ENCODE measurements at places on chromosomes 2 and 18.

DNA sequence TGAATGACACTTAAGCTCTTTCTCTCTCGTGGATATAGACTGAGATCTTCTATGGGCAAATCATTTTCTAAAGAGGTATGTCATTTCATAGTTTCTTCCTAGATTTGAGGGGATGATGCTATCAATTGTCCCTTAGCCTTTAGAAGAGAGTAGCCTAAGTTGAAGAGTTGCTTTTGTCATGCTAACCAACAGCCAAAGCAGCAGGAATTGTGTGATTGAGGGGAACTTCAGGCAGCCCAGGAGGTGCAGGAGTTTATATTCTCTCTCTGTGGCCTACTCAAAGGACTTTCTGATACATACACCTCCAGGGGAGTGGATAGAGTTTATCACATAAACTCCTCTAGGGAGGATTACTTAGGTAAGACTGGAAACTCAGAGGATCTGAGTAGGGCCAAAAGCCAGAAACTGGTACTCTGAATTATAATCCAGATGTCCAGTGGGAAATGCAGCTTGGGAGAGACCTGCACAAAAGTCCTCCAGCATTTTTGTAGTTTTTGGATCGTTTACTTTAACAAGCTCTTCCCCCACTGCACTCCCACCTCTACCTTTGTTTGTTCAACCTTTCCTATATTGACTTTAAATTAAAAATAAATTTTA, 150.7 kb upstream of the CCDC68 start:
- DNase-seq, result no peak

DNA sequence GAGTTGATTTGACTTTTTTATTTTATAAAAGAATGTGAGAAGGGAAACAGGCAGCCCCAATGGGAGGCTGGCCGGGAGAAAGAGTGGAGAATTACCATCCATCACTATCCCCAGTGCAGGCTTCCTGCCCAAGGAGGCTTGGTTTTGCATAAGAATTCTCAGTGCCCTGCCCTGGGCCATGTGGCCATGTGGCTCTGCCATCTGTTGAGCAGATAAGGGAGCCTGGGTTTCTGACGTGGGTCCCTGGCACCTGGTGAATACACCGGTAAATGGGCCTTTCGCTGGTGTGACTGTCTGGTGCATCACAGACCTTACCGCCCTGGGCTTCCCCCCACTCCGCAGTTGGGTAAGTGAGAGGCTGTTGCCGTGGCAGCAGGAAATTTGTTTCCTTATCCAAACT, 54.5 kb upstream of the TMEM163 start:
- no peak for DNase-seq

- DNase-seq, result no peak
Measured at GRCh38 chr2:168293766-168294165, 46.4 kb upstream of the STK39 start.

DNA sequence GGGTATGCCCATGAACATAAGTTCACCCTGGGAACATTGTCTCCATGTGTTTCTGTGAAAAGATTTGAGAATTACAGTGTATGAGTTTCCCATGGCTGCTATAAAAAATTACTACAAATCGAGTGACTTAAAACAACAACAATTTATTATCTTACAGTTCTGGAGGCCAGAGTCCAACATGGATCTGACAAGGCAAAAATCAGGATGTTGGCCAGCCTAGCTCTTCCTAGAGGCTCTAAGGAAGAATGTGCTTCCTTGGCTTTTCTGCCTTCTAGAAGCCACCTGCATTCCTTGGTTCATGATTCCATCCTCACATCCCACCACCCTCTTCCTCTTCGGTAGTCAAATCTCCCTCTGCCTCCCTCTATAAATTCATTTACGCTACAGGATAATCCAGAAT, 38.6 kb downstream of the FAM124B start:
- no peak for DNase-seq

GRCh38 chr2:181300600-181301291, 156.4 kb upstream of the ITGA4 start:
- no peak for DNase-seq

DNA sequence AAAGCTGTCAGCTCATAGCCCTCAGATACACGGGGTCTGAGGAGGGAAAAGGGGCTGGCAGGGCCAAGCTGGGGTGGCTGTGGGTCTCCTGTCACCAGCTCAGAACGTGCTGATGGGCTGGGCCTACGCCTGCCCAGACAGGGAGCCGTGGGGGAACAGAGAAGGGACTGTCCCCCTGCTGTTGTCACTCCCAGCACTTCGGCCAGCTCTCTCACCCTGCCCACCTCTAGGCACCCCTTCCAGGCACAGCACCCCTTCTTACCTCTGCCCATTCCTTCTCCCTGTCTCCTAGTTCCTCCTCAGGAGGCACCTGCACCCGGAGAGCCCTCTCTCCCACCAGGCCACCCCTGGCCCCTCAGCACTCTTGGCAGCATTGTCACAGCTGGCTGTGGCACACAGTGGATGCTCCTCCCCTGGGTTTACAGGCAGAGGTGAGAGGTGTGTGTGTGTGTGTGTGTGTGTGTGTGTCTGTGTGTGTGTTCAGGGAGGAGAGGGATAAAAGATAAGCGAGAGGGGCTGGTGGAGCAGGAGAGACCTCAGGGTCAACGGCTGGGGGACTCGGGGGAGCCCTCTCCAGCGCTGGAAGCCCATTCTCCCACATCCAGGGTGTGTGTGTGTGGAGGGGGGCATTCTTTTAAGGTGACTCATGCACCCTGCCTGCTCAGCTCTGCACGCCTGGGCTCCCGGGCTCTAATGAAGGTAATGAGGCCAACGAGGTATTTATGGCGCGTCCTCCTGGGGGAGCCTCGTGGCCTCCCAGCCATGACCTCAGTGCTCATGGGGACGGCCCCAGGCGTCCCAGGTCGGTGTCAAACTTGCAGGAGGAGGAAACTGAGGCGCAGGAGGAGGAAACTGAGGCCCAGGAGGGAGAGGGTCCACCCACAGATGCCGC, 66.1 kb upstream of the SMAD7 start:
- no peak for DNase-seq

- DNase-seq, result no peak
Measured at GRCh38 chr2:62343636-62344337, 147.9 kb downstream of the B3GNT2 start.

- DNase-seq, result no peak
Measured at GRCh38 chr2:94997981-94998930, 27.3 kb upstream of the MAL start.

GRCh38 chr2:69452687-69453086, 15.5 kb upstream of the NFU1 start:
- DNase-seq, result no peak

DNA sequence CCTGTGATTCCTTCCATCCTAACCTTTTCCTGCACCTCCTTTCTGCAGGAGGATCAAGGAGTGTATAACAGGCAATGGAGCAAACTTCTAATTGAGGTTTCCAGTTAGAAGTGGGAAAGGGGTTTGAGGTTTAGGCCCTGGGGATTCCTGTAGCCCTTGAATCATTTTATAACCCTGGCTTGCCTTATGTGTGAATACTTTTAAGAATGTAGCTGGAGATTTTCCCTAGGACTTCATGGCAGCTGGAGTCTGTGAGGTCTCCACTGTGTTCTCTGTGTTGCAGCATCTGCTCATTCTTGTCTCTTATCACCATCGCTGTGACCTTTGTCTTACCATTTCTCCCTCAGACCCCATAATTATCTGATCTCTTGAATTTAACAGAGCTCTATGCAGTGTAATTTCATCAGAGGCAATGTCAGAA, 370.2 kb upstream of the SLC14A2 start:
- no peak for DNase-seq

DNA sequence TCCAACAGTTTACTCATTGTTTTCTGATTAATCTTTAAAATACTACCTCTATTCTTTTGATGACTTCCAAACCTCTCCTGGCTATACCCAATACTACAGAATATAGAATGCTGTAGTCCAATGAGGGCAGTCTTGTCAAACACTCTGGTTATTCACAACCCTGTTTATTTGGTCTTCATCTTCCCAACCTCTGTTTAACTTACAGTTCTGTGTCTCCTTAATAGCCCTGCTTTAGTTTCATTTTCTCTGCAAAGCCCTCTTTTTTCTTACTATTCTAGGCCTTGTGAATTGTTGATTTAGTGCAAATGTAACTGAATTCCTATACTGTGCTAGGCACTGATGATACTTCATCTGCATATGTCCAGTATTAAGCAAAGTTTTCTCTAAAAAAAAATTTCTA, 40.0 kb downstream of the ACVR2A start:
- no peak for DNase-seq

DNA sequence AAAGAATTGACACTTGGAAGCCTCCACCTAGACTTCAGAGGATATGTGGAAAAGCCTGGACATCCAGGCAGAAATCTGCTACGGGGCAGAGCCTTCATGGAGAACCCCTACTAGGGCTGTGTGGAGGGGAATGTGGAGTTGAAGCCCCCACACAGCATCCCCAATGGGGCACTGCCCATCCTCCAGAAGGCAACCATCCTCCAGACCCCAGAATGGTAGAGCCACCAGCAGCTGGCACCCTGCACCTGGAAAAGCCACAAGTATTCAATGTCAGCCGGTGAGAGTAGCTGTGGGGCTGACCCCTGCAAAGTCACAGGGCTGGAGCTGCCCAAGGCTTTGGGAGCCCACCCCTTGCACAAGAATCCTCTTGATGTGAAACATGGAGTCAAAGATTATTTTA, 53.6 kb upstream of the SNTG2 start:
- DNase-seq, result no peak

- DNase-seq, result no peak
Measured at GRCh38 chr2:11405599-11406266, 60.2 kb downstream of the E2F6 start.

GRCh38 chr18:48481092-48481491, 57.7 kb upstream of the CTIF start:
- no peak for DNase-seq

DNA sequence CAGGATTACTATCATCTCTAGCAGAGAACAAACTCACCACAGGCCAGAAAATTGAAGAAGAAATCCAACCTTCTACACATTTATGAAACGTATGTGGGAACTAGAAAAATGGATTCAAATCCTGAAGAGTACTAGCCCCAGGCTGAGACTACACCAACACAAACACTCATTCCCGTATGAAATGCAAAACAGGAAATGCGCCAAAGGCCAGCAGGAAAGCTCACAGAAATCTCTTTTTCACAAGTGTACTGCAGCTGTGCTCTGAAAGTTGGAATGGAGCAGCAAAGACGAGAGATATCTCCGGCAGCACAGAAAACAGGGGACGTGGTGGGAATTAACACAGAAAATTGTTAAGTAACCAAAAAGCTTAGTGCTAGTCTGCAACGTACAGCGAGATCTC, 913.5 kb downstream of the TDRD15 start:
- no peak for DNase-seq

GRCh38 chr2:102166189-102166845, 20.5 kb upstream of the IL1RL2 start:
- no peak for DNase-seq

DNA sequence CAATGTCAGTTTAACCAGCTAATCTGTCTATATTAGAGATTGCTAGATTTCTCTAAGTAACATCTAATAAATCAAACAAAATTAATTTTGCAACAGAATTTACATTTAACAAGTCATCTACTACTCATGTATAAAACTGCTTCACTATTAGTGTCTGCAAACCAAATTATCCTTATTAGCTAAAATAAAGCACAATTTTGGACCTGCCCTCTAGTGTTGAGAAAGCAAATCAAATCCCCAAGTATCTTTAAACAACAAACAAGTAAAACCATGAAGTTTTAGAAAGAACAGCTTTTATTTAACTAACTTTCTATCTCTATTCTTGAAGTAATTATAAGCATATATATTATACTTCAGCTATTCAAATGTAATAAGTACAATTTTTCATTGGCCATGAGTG, 113.1 kb upstream of the SP3 start:
- no peak for DNase-seq

DNA sequence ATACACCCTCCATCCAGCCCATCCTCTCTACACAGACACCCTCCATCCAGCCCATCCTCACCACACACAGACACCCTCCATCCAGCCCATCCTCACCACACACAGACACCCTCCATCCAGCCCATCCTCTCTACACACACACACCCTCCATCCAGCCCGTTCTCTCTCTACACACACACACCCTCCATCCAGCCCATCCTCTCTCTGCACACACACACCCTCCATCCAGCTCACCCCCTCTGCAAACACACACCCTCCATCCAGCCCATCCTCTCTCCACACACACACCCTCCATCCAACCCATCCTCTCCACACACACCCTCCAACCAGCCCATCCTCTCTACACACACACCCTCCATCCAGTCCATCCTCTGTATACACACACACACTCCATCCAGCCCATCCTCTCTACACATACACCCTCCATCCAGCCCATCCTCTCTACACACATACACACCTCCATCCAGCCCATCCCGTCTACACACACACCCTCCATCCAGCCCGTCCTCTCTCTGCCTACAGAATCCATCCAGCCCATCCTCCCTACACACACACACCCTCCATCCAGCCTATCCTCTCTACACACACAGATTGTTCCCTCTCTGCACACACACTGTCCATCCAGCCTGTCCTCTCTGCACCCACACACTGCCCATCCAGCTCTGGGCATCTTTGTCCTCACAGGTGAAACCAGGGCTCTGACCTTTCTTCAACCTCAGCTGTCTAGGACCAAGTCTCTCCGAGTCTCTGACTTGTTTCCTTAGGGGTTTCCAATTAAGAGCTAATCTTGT, 81.2 kb downstream of the EIPR1 start:
- no peak for DNase-seq

DNA sequence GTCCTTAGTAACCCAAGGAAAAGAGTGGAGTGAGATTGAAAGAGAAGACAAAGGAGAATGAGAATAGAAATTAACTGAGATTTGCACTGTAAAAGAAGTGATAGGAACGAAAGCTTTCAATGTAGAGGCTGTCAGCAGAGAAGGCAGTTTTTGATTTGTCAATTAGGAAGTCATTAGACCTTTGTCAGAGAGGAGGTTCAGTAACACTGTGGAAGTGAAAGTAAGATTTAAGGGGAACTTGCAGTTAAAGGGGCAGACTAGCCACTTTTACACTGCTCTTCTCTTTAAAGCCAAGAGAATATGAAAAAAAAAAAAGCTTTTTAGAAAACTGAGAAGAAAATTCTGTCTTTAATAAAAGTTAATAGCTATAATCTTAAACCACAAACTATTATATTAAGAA, 11.5 kb upstream of the KYNU start:
- DNase-seq, result no peak

- DNase-seq, result no peak
Measured at GRCh38 chr2:186714611-186715010, 20.8 kb downstream of the FAM171B start.

DNA sequence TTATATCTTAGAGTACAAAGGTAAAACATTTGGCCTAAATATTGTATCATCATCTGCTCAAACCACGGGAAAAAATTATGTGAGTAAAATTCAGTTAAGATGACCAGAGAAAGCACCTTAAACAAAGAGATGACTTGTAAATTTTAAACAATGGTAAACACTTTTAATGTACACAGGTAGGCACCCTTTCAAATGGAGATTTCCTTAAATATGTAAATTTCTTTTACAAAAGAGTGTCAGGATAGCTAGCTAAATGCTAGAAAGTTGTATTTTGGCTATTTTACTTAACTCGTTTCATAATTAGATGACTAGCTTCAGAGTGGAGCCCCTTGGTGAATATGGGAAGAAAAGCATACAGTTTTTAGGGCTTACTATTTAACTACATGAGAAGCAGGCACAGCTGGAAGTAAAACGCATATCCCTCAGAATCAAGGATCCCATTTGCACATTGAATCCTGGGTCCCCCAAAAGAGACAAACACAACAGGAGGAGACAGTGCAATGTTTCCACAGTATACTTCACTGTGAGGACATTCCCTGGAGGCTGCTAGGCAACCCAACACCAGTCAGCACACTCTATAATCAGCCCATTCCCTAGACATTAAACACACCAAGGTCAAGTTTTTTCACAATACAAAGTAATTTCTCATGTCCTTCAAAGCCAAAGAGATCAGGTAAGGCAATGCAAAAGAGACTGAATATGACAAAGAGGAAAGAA, 1154.4 kb downstream of the DPP10 start:
- no peak for DNase-seq
